ENCODE measurements at places on chromosomes 2 and 18.

- no peak for DNase-seq
Observed at GRCh38 chr2:167595839-167596471, 651.4 kb downstream of the STK39 start.

- DNase-seq, result no peak
Observed at GRCh38 chr2:29174937-29175336, 59.7 kb downstream of the CLIP4 start.

DNA sequence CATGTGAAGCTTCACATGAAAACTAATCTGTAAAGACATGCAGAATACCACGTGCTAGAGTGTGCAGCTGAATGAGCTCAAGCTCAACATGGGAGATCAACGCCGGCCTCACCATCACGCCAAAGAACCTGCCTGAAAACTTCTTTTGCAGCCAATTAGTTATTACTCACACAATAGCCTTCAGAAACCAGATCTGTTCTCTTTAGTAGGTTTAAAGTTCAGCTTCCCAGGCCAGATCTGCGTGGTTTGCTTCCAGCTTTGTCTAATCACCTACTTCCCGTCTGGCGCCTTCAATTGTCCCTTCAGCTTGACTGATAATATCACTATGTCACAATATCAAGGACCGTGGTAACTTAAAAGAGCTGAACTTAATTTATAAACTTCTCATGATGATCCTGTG lies 68.0 kb upstream of the ZNF236 start:
- DNase-seq, result no peak

- peak; percentile 85 for DNase-seq
Observed at GRCh38 chr18:59669872-59670657, 27.2 kb downstream of the CCBE1 start.

- no peak for DNase-seq
Observed at GRCh38 chr18:38450876-38451275, 885.3 kb upstream of the CELF4 start.

DNA sequence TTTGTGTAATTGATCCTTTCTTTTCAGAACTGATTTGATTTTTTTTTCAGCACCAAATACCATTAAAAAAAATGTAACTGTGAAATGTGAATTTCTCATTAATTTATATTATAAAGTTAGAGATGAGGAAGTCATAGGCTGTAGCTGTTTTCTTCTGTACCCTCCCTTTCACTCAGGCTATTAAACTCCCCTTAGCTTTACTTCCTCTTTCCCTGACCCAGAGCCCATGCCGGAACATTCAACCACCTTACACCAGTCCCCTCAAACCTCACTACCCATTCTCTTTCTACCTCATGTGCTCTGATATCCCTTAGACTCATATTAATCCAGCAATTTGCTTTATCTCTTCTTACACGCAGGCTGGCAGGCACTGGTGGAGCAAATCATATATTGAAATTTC lies 12.4 kb downstream of the GALNT5 start:
- no peak for DNase-seq

DNA sequence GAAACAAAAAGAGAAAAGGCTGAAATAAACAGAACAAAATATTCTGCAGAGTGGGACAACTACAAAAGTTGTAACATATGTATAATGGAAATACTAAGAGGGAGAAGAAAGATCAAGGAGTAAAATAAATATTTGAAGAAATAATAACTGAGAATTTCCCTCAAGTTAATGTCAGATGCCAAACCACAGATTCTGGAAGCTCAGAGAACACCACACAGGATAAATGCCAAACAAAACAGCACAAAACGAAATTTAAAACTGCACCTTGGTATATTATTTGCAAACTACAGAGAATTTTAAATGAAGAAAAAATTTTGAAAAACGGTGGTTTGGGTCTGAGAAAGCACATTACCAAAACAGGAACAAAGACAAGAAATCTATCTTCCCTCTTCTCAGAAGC lies 1588.9 kb upstream of the TMEFF2 start:
- DNase-seq, result no peak

GRCh38 chr18:76824145-76824676 lies 1.9 kb downstream of the ZNF236 start:
- no peak for DNase-seq

- DNase-seq, result no peak
Observed at GRCh38 chr2:108079736-108080135, 93.4 kb downstream of the SLC5A7 start.

DNA sequence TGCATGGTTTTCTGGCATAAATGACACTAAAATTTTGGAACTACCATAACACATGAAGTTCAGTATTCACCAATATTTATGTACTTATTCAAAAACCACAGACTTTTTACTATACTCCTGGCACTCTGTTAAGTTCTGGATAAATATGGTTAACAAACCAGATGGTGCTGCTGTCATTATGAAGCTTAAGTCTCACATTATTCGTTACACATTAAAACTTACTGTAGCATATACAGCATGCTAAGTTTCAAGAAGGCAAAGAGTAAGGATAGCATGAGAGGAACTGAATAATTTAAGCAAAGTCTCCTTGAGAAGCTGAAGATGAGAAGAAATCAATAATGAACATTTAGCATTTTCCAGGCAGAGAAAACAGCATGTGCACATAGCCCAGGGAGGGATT lies 929.5 kb downstream of the NRXN1 start:
- DNase-seq, result no peak

- no peak for DNase-seq
Observed at GRCh38 chr2:216657086-216657855, 24.1 kb downstream of the IGFBP2 start.

DNA sequence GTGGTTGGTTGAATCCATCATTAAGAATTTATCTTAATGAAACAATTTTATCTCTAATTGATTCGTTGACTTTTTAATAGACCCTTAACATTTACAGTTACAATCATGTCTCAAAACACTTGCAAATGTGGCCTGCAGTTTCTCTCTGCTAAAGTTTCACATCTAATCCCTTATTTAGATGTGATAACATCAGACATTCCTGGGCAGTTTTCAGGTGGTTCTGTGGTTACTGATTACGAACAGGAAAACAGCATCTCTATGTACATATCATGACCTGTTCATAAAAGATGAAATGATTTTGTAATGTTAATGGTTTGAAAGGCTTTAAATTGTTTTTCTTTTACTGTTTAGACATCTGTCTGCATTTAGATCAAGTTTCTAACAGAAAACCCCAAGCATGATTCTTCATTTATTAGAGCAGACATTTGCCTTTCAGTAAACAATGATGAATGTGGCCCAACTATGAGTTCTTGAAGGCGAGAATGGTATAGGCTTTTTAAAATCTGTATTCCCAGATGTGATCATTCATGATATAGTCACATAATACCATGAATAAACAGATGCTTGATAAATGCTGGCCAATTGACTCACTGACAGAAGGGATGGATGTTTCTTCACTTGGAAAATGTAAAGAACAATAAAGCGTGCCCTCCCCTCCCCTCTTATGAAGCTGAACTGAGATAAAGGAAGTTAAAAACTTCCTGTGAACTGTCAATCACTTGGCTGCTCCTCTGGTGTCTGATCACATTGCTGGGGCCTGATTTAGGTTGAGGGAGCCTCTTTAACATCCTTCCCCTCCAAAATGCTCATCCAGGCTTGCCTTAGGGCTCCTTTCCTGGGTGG lies 3.5 kb downstream of the CAPN14 start:
- no peak for DNase-seq

DNA sequence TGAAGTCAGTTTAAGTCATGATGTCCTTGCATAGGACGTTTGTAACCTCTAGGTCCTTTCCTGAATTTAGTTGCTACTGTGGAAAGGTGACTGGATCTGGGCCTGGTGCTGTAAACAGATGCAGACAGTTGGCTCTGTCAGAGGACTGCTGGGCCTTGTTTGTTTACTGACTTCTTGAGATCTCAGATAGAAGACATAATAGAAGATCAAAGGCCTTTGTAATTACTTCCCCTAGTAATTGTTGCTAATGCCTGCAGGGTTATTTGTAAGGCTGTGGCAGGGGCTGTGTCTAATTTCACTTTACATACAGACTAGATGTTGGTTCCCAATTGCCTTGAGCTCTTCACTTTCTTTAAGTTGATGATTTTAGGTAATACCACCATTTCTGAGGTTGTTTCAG lies 42.5 kb downstream of the LYPD6B start:
- no peak for DNase-seq

DNA sequence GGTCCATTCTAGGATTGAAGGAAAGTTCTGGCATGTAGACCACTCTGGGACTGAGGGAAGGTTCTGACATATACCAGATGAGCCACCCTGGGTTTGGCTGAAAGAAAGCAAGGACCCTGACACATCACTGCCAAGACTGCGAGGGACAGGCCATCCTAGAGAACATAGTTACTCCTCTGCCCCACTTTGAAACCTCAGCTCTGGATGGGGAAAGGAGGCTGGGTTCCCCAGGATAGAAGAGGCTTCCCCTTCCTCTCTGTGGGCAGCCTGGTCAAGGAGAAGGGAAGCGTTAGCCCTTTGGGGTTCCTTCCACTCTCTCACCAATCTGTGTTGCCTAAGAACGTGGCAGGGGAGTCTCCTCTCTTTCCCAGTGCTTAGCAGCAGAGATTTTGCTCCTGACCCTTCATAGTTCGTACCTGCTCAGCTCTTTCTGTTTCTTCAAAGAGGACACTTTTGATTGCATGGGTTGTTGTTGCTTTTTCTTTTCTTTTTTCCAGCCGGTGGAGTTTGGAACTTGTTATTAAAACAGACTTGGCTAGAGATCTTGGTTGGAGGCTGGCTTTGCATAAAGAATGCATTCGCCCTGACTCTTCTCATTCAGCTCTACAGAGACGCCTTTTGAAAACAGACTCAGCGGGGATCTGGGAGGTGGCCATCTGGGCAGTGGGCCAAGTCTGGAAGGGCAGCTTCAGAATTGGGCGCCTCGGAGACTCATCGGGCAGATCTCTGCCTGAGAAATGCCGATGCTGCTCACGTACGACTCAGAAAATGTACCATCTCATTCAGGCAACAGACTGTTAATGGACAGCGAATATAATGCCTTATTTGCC lies 166.1 kb downstream of the CLIP4 start:
- peak; percentile 44 for DNase-seq

DNA sequence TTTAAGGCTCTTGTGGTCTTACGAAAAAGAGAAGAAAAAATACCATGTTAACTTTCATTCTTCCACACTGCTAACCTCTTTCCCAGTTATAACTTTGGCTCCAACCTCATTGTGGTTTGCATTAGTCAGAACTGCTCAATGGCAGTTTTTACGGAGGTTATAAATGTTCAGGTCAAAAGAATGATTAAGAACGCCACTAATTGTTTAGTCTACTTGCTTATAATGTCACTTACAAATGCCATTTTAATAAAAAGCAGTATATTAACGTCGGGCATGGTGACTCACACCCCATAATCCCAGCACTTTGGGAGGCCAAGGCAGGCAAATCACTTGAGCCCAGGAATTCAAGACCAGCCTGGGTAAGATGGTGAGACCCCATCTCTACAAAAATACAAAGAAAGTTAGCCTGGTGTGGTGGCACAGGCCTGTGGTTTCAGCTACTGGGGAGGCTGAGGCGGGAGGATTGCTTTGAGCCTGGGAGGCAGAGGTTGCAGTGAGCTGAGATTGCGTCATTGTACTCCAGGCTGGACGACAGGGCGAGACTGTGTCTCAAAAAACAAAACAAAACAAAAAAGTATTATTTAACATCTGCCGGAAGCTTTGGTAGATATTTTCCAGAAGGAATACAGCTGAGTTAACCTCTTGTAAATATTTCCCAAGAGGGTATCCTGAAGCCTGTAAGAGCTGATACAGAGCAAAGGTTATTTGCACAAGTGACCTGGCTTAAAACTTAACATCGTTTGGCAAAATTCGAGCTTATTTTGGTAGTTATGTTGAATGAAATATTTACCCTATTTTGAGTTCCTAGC lies 5.1 kb downstream of the AGPS start:
- DNase-seq, result peak; percentile 97

- peak; percentile 90 for DNase-seq
Observed at GRCh38 chr18:68438983-68439382, 275.9 kb downstream of the TMX3 start.

DNA sequence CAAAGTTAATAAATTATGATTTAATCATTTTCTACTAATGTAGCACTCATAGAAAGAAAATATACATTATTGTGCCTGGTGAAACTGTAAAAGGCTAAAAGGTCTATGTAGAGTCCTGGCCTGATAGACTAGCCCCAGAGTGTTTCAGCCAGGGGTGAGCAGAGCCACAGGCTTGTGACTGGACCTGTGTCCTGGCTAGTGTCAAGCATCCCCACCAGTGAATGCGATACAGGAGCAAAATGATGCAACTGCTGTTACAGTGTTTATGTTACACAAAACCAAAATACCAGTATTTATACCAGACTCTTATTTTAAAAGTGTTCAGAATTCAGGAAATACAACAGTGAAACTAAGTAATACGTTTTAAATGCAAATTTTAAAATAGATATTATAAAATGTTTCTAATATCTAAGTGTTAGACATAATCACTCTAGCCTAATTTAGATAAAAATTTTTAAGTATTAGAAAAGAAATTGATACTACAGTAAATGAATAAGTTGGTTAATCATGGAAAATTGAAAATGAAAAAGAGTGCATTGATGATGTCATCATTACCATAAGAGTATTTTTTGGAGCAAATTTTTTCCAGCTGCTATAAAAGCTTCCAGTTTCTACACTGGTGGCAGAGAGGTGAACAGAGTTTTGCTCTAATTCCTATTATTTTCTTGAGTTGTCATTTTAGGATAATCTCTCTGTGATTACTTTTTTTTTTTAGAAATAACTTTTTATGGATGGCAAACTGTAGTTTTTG lies 6.2 kb upstream of the TSPYL6 start:
- DNase-seq, result no peak

GRCh38 chr2:10126632-10127026 lies 4.1 kb downstream of the RRM2 start:
- DNase-seq, result no peak

- DNase-seq, result peak; percentile 58
Observed at GRCh38 chr2:172172513-172173173, 69.9 kb upstream of the DLX2 start.

DNA sequence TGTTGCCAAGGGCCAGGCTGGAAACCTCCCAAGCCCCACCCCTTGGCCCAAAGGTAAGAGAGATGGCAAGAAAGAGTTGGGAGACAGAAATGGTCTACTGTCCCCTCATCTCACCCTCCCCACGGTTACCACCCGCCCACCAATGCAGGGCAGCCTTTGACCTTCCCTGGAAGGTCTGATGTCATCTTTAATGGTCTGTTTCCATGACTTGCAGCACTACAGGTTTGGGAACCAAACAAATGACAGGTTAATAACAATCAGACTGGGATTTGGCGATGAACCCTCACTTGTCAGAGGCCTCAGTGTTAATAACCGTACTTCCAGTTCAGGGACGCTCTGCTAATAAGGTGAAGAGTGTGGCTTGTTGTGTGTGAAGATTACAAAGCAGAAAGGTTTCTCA lies 70.4 kb downstream of the MRO start:
- DNase-seq, result no peak

GRCh38 chr18:1708006-1708405 lies 803.3 kb downstream of the ADCYAP1 start:
- DNase-seq, result no peak

DNA sequence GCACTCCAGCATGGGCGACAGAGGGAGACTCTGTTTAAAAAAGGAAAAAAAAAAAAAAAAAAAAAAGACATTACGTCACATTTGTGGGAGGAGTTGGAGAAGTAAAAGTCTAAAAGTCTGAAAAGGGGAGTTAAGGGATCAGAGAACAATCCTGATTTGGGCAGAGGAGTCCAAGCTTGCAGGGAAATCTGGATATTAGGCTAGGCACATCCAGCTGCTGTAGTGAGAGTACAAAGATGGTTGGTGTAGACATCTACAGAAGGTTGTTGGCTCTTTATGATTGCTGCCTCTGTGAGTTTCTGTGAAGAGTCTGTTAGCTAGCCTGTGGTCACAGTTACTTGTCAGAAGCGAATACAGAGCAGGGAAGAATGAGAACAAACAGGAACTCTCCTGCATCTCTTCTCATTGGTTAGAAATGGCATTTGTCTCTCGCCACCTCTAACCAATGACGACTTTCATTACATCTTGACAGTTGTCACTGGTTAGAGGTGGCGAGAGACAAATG lies 3.3 kb upstream of the OSBPL6 start:
- no peak for DNase-seq
